ENCODE measurements at places on chromosomes 5 and 9.

- DNase-seq: no peak
Measured at GRCh38 chr5:35830587-35830986, 26.1 kb upstream of the IL7R start.

DNA sequence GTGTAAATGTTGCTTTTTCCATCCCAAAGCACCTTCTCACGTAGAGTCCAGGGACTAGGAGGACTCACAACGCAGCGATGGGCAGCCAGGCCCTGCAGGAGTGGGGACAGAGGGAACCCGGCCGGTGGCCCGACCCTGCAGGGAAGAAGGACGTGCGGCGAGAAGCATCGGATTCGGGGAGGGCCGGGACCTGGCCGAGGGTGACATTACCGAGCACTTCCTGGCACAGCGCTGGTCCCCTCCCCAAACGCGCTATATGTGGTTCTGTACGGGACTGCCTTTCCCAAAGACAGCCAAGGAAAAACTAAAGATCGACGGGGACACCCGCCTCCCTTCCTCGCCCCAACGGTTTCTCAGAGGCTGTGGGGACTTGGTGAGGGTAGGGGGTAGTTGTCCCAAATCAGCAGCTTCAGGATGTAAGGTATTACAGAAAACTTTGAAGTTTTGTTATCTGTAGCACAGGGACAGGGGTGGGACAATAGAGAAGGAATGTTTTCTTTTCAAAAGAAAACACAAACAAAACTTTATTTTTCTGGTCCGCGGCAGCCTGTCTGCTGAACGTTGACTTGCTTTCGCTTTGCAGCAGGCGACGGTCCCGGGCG, 887 bp upstream of the MAP3K1 start:
- no peak for DNase-seq

DNA sequence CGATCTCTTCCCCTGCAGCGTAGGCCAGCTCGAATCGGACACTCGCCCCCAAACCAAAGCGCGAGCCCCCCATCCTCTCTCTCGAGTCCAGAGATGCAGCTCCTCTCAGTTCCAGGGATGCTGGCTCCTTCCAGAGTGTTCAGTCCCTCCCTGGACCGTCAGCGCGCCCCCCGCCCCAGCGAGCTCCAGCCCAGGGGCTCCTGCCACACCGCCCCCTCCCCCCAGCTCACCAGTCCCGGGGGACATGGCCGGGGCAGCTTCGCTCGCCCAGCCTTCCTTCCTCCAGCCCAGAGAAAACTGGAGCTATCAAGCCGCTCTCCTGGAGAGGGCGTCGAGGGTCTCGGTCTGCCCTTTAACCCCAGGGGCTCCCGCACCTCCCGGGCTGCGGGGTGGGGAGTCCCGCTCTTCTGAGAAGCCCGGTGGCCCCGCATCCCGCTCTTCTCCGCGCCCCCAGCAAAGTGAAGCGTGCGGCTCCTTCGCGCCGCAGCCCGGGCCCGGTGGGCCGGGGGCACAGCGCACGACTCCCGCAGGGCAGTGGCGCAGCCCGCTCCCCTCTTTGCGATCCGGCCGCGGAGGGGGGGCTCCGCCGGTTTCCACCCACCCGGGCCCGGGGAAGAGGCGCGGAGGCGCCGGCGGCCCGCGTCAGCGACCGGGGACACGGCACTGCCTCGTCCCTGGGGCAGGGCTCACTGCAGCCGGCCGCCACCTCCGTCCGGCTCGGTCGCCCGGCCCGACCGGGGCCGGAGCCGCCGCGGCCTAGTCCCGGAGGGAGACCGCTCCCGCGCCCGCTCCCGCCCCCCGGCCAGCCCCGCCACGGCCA, 587 bp downstream of the MIER3 start:
- DNase-seq: no peak

GRCh38 chr5:113213551-113214425, 221.0 kb downstream of the TSSK1B start:
- no peak for DNase-seq

DNA sequence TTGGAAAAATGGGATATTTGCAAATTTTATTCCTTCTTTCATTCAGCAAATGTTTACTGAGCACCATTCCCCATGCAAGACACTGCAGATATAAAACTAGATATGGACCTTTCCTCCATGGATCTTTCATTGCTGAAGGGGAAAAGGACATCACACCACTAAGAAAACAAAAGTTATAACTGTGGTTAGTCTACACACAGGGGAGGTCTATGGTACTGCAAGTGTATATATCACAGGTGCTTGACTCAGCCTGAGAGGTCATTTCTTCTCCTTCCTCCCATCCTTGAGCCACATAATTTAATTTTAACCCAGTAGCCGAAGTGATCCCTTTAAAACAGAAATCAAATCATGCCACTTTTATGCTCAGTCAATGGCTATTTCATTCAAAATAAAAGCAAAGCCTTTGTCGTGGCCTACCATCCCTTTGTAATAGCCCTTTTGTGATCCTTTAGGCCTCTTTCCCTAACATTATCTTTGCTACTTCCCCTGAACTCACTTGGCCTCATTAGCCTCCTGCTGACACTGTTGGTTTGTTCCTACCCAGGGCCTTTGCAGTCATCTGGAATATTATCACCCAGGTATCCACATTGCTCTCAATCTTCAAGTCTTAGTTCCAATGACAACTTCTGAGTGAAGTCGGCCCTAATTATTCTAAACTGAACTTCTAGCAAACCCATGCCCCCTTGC, 213.2 kb downstream of the GABRB2 start:
- no peak for DNase-seq

DNA sequence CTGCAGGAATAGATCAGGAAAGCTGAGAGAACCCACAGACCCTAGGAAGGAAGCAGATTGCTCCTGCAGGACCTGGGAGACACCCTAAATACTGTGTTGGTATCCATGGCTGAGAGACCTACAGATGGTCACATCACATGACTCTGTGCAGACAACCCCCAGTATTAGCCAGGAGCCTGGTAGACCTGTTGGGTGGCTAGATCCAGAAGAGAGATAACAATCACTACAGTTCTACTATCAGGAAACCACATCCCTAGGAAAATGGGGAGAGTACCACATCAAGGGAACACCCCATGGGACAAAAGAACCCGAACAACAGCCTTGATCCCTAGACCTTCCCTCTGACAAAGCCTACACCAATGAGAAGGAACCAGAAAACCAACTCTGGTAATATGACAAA, 24.2 kb upstream of the MELK start:
- DNase-seq: no peak

GRCh38 chr5:173094012-173094661, 38.0 kb downstream of the CREBRF start:
- DNase-seq: peak; percentile 72

GRCh38 chr5:103373597-103374472, 115.3 kb downstream of the MACIR start:
- no peak for DNase-seq

DNA sequence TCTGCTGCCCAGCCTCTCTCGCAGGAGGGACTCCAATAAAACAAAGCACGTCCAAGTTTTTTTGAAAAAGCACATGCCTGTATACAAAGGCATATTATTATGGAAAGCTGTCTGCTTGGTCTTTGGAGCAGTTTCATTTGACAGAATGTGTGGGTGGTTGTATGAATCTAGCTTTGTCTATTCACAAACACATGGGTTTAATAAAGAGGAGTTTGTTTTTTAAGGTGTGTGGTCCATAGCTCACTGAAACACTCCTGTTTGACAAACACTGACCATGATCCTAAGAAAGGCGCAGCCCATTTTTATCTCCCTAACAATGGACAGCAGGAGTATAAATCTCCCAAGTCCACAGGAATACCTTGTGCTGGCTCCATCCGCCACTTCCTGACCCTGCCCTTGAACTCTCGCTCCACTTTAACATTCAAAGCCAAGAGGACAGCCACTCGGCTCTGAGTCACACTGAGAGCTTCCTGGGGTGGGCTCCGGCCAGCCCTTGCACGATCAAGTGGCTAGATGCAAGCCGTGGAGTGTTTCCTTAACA, 371.9 kb downstream of the EBF1 start:
- DNase-seq: no peak

DNA sequence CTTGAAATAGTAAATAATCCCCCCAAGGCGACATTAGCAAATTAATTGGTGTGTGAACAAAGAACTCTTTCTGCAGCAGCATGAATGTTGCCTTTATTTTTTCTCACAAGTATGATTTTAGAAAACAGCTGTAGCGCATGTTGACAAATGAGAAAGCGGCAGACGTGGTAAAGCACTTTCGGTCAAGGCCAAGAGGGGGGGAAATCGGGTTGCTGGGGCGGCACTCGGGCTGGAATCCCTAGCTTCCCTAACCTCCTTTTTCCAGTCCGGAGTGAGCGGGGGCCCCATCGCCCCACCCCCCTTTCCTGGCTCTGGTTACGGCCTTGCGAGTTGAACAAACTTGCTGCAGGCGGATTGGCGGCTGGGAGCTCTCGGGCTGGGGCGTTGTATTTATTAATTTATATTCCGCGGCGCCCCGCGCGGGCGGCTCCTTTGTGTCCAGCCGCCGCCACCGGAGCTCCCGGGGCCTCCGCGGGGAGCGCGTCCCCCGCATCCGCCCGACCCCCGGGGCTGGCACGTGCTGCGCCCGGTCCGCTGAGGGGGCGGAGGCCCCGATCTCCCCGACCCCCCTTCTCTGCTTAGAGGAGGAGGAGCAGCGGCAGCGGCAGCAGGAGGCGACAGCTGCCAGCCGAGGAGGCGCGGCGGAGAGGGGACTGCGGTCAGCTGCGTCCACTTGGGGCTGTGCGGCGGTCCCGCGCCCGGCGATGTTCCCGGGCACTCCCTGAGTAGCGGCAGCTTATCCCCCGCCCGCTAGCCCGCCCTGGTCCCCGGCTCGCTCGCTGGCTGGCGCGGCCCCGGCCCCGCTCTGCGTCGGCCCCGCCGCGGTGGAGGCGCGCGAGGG, at the start of gene RHOBTB3:
TSS of gene RHOBTB3 (plus strand) at position 607 of the 841 bp plus-strand sequence. CDS start 347 bp downstream, outside the sequence.
- peak; percentile 72 for DNase-seq

DNA sequence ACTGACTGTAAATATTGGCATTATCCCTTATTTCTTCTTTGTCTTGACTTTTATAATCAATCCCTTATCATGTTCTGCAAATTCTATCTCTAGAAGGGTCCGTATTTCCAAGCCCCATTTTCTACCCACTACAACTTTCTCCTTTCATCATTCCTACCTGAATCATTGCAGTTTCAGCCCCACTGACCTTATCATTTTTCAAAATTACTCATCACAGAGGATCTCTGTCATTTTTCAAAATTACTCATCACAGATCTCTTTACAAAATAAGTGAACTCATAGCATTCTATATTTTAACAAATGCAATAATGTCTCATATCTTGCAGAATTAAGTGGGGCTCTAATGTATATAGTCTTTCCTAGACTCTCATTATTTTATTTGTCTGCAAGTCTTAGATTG, 256.9 kb upstream of the COX7C start:
- DNase-seq: no peak

- no peak for DNase-seq
Measured at GRCh38 chr9:11002705-11003104, 389.9 kb upstream of the PTPRD start.

- DNase-seq: no peak
Measured at GRCh38 chr5:148952097-148952867, 110.6 kb downstream of the SH3TC2 start.

DNA sequence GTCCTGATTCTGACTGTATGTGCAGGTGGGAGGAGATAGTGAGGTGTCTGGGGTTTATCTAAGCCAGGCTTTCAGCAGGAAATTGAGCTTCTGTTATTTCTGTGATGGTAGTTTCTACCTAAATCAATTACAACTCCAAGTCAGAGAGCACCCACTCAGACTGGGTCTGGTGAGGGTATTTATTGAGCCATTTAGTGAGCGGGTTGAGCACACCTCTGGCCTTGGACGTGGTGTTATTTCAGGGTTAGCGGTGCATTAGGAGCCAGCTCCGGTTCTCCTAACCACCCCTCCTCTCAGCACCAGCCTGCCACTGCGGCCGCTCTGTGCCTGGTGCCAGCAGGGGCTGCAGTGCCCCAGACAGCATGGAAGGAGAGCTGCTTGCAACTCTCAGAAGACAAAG, 238.9 kb downstream of the CACNA1B start:
- DNase-seq: no peak

GRCh38 chr5:37552770-37553719, 173.9 kb downstream of the WDR70 start:
- DNase-seq: peak; percentile 96

Measured in non-pigmented ciliary epithelial cell (primary cell).